ENCODE measurements at places on chromosomes 5 and 9.
A peak's percentile ranks its signal among the peaks of the same experiment; 100 is the strongest.

- DNase-seq, result no peak
These were observed 12.6 kb upstream of the SLC12A7 start for GRCh38 chr5:1124205-1125029.

DNA sequence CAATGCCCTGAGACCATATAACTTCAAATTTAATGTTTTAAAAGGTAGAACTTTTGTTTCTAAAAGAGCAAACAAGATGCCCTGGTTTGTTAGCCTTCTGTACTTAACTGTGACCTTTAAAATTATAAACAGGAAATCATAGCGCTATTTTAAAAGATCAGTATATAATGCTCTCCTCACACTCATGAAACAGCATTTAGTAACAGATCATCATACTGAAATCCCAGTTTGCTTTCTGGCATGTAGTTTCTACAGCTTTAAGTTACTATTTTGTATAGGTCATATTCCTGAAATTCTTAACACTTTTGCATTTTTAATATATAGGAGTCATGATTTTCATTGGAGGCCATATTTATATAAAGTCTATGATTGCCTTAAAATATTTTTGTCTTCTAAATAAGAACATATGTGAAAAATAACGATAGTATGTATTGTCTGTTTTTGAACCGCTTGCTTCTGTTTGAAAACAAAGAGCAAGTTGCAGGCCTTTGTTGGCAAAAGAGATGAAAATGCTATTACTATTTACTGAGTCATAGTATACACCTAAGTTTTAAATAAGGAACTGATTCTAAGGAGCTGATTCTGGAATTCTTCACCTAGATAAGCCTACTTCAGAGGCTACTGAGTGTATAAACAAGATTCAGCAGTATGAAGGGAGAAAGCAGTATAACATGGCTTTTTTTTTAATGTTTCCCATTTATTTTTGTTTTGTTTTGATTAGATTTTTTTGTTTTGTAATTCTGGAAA is 20.5 kb downstream of the SRFBP1 start:
- DNase-seq, result no peak

DNA sequence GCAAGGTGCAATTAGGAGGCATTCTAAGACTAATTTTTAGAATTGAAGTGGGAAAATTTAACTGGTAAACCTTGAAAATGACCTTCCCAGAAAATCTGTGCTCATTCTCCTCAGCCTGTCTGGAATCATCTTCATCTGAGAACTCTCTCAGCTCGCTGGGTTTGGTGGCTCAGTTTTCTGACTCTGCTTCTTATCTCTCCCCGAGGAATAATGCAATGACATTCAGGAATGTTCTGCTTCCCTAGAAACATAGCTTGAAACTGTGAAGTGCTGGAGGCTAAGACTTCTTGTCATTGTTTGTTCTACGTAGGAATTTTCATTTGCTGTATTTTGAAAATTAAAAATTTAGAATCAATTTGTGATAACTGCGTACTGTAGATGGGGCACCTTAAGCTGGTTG is 86.6 kb downstream of the KCNN2 start:
- DNase-seq, result no peak

- no peak for DNase-seq
These were observed 42.1 kb downstream of the CACNA1B start for GRCh38 chr9:137919649-137920141.

- DNase-seq, result no peak
These were observed 1.1 kb downstream of the NPM1 start for GRCh38 chr5:171388816-171389168.

- no peak for DNase-seq
These were observed 27.1 kb downstream of the LOX start for GRCh38 chr5:122050959-122051358.

DNA sequence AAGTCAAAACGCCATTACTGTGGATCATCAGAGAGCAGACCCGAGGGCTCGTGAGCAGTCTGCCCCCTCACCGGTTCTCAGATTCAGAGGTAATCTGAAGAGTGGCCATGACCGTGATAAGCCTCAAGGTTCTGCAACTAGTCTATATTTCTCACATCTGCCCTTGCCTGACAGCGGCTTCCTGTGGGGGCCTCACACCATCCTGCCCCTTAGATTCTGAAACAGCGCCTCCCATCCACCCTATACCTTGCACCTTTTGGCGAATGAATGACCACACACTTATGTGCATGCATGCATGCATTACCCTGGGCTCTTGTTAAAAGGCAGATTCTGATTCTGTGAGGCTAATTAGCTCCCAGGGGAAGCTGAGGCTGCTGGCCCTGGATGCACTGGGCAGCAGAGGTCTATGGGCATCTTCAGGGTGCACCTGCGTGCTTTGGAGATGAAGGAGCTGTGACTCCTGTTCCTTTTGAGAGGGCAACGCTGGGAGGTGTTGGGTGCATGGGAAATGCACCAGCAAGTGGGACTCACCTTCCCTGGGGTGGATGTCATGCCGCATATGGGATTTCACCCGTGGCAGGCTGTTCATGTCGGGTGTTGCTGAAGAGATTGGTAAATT is 7.8 kb upstream of the GADD45G start:
- no peak for DNase-seq

- DNase-seq, result no peak
These were observed 676.6 kb downstream of the BRINP1 start for GRCh38 chr9:118692613-118693012.

DNA sequence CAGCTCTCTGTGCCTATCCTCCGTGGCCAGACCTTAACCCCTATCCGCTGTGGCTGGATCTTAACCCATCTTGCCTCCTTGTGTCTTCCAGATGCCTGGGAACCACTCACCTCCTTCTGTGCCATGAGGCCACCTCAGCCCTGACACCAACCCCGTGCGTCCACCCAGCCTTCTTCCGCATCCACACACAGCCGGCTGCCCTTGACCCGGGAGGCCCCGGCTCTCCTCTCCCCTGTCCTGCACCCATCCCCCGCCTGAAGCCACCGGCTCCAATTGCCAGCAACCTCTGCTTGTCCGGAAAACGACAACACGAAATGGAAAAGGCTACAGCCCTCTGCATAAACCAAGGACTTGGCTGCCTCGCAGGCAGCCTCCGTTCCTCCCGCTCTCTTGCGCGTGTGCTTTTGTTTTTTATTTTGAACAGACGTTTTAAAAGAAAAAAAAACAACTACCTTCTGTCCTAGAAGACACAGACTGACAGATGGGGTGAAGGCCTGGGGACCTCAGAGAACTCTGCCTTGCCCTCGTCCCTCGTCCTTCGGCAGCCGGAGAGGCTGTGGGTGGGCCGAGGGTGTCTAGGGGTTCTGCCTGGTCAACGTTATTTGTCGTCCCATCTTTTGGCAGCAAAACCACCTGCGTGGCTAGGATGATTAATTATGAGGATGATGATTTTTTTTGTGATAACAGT is 32.5 kb upstream of the HMCN2 start:
- DNase-seq, result no peak

DNA sequence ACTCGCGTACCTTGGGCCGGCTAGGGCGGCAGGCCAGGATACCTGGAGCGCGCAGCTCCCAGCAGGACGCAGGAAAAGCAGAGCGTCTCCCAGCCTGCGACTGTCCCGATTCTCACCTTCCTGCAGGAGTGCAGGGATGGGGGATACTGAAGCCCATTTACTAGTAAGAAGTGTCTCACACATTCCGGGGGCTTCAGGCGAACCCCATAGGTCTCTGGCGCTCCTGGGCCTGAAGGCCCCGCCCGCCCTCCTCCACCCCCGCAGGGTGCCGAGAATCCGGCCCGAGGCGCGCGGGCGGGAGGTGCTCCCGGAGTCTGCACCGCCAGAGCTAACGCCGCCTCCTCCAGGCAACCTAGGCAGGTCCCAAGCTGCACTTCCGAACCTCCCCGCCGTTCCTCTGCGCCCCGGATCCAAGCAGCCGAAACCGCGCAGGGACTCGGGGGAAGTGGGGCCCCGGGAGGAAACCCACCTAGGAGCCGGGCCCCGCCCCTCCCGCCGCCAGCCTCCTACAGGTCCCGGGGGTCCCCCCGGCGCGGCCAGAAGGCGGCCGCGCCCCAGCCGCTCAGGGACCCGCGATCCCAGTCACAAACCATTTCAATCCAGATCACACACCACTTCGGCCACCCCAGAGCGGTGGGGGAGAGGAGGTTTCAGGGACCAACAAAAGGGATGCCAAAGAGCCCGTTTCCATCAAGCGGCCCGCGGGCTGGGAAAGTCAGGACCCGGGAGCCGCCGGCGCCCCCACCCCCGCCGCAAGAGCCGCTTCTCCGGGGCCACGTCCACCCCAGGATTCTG is 1.2 kb downstream of the ROR2 start:
- DNase-seq, result peak; percentile 66

GRCh38 chr5:119269061-119269944 is 86.5 kb upstream of the TNFAIP8 start:
- peak; percentile 61 for DNase-seq

DNA sequence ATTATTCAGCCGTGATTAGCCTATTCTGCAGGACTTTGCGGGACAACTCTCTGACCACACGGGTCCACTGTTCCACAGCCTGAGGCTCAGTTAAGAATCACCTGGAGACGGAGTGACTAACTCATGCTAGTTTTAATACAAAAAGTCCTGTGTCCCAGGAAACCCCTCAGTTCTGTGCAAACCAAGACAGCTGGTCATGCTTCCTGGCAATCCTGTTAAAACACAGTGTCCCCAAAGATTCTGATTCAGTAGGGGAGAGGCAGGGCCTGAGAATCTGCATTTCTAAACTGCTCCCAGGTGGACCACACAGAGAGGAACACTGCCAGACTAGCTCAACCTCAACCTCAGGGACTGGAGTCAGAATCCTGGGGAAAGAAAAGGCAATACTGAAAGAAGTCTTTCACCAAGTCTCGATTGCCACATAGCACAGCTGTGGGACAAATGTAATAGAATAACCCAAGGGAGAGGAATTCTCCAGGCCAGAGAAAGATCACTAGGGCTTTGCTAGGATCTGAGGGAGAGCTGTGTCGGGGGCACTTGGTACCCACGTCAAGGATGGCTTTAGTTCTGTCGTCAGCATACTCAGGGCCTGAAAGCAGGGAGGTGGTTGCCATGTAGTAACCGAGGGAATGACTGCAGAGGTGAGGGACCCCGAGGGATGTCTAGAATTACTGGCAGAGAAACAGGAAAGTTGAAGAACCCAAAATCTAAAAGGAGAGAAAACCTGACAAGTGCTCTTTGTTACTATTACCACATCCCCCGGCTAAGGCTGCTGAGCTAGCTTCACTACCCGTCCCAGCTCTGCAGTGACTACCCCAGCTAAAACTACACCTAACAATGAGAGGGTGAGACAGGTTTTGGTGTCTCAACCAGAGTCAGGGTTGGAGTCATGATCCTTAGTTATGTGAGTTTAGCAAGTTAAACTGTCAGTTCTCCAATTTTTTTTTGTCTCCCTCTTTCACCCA is 8.6 kb downstream of the SUSD1 start:
- no peak for DNase-seq

DNA sequence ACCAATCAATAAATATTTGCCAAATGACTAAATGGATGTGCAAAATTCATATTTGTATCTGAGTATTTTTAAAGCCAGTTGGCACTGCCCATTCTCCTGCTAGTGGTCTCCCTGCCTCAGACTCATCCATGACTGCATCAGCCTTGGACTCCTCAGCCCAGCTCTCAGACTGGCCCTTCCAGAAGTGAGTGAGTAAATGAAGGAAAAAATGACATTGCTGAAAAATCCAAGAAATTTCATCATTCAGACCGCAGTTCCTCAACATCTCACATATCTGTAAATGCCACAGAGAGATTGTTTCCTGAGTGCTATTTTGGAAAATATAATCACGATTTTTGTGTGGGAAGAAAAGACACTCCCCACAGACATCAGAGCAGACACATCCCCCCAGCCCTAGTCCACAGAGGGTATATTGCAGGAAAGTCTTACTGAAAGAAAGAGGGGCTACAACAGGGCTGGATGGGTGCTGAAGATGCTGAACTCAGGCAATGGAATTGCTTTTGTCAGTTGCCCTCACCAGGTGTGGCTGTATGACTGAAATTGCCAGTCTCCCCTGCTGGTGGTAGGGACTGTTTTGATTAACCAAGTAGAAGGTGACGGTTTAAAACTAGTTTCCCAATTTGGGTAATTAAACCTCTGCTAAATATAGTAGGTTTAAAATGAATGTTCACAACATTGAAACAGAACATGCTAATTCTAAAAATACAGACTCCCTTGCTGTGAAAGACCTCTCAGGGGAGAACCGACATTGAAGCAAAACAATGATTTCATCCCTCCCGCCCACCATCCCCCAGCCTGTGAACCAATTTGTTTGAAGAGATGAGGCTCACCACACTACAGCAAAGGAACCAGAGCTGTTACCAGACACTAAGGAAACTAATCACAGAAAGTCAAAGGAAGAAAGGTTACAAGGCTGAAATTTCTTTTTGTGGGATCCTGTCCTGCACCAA is 158.8 kb downstream of the DEPDC1B start:
- DNase-seq, result no peak

GRCh38 chr9:84781931-84782866 is 112.7 kb downstream of the NTRK2 start:
- DNase-seq, result no peak

- no peak for DNase-seq
These were observed 47.9 kb downstream of the RNF180 start for GRCh38 chr5:64213531-64213930.

- no peak for DNase-seq
These were observed 78.2 kb upstream of the RXRA start for GRCh38 chr9:134247918-134248631.

DNA sequence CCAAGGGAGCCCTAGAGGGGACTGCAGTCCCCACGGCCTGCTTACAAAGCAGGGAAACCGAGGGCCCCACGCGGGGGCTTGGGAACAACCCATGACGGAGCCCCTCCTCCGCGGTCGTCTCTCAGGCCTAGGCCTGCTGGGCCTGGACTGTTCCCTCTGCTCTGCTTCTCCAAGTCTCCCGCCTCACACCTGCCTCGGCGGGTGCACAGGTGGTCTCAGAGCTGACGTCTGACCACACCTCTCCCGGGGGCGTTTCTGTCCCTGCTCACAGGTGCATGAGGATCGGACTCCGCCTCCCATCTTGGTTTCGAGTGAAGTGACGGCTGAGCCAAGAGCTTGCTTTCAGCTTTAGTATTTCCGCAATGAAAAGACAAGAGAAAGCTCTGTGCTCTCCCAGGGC is 72.1 kb downstream of the MRPL36 start:
- DNase-seq, result no peak
